T-helper 1 cell (primary cell): ENCODE measurements at places on chromosomes 4 and X.

DNA sequence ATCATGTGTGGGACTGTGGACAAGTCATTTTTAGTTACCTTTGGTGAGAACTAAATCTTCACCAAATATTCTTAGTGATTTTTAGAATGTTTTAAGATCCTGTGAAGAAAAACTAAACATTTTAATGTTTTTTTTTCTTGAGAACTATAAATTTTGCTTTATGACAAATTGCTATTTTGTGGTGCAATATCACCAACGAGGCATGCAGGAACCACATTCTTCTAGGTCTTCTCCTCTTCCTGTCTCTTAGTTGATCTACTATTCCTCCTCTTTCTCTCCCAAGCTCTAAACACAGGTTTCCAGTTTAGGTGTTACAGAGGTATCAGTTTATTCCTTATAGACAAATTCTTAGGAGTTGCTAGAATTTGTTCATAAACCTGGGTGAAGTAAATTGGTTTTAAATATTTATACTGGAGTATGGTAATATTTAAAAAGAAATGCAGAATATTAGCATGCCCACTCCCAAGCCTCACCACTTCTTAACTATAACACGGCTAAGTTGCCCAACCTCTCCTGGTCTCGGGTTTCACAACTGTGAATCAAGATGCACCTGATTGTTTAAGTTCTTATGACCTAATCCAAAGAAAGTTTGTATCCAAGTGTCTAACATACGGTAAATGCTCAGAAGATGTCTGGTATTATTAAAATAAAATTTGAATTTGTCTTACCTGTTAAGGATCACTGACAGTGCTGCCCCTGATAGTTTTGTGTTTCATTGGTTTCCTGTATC, 56.5 kb upstream of the CLNK start:
- DNase-seq: no peak

DNA sequence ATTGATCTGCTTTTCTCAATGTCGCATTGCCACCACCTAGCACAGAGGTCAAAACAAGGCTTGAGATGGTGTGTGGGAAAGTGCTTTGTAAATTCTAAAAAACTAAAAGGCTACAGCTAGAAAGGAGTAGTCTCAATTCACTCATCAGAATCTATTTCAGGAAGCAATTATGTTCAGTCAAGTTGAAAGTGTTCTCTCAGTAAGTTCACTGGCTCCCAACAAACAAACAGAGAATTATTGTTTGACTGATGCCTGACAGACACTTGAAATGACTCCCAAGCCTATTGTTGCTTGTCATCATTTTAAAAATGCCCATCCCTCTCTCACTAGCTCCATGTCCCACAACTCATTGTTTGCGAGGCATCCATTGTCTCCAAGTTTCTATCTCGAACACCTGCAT, 419.6 kb upstream of the CPEB2 start:
- no peak for DNase-seq

- no peak for DNase-seq
Measured at GRCh38 chr4:6622744-6623143, 17.7 kb upstream of the MRFAP1 start.

DNA sequence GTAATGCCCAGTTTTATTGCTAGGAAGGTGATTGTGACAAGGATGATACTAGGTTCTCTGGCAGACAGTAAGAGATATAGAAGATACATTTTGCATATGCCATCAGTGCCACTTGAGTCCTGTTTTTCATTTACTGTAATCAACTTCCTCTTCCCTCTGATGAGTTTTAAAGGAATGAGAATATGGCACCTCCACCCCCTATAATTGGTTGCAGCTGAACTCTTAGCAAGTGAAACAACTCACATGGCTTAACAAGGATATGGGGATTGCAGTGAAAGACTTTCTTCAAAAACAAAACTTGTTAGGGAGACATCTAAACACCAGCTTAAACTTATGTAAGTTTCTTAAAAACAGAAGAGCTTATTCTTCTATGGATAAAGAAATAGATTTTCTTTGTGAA, 90.0 kb downstream of the AREG start:
- no peak for DNase-seq

DNA sequence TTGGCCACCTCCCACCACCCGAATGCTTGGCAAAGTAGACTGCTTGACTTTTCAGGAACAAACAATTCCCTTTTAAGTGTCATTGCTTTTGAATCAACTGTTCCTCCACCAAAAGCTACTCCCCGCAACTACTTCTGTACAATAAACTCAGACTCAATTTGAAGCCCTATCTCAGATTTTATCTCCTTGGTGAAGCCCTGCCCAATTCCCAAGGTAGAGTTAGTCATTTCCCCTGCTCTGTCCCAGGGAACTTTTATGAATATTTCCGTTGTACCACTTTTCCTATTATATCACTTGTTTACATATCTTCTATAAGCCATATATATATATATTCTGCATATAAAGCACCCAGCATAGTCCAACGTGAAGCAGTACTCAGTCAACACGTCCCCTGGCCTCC, 102.8 kb downstream of the C4orf51 start:
- DNase-seq: no peak
